Upper lobe of right lung (tissue), 1 donor: ENCODE measurements at places on chromosomes 4 and X.

- no peak for DNase-seq
Observed at GRCh38 chr4:25182937-25183336, 22.7 kb upstream of the SEPSECS start.

- no peak for DNase-seq
Observed at GRCh38 chr4:152044331-152045036, 283.7 kb upstream of the GATB start.

- DNase-seq = no peak
Observed at GRCh38 chrX:39580043-39580442, 517.7 kb downstream of the BCOR start.

GRCh38 chrX:130878350-130879341 is 24.4 kb downstream of the ENOX2 start:
- DNase-seq = no peak

DNA sequence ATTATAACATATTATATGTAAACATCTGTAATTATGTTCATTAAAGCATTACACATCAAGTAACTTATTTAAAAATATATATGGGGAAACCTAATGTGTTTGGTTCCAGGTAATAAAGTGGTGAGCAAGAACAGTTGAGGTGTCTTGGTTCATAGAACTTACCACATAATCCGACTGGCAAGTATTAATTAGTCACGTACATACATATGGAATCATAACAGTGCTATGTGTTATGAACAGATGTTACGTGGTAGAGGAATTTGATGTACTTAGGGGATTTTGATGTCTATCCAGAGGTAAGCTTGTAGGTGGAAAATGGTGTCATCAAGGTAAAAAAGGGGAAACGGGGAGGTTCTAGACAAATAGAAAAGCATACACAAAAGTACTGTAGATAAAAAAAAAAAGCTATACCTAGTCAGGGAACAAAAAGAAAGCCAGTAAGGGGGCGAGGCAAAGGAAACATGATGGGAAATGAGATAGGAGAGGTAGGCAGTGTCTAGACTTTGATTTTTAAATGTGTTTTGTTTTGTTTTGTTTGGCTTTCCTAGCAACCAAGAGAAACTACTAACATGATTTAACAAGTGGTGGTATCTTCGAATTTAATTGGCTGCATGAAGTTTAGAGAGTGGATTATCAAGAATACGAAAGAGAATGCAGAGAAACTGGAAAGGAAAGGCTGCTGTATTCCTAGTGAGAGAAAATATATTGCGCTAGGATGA is 12.6 kb downstream of the DMD start:
- DNase-seq = no peak

DNA sequence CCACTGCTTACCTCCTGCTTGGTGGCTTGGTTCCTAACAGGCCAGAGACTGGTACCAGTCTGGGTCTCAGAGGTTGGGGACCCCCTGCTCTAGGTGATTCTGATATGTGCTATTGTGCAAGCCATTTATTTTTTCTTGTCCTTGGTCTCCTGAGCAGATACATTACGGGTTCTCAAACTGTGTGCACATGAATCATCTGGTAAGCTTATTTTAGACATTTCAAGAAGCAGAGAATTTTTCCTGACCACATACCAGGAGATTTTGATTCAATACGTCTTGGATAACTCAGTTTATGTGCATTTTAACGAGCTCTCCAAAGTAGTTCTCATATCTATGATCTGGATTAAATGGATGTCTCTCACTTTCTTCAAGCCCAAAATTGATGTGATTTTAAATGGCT is 77.2 kb downstream of the FHIP1A start:
- no peak for DNase-seq

- peak; percentile 92 for DNase-seq
Observed at GRCh38 chr4:140756319-140757231, at the start of gene TBC1D9. TBC1D9 (minus strand) TSS chr4:140756385; CDS start chr4:140756045, 340 bp downstream.

- no peak for DNase-seq
Observed at GRCh38 chr4:113276464-113277170, 227.2 kb downstream of the ANK2 start.

DNA sequence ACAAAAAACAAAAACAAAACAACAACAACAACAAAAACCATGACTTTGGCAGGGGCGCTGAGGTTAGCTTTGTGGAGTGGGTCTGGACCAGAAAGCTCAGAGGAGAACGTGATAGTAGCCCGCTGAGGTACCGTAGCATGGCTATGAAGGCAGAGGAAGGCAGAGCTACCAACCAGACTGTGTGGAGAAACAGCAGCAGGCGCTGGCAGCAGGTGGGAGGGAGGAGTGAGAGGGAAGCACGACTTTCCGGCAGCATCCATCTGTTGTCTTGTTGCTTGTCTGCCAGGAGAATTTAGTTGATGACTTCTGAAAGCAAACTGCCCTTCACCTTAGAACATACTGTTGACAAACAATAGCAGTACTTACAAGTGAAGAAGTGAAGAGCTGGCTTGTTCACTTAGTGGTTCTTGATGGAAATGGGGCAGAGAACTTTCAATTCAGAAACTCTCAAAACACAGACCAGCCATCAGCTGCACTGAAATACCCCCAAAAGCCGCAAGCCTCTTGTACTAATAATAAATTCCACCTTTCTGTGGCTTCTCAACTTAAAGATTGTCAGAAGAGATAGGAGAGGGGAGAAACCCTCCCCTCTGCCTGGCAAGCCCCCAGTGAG is 447.2 kb downstream of the SLITRK2 start:
- DNase-seq = no peak

DNA sequence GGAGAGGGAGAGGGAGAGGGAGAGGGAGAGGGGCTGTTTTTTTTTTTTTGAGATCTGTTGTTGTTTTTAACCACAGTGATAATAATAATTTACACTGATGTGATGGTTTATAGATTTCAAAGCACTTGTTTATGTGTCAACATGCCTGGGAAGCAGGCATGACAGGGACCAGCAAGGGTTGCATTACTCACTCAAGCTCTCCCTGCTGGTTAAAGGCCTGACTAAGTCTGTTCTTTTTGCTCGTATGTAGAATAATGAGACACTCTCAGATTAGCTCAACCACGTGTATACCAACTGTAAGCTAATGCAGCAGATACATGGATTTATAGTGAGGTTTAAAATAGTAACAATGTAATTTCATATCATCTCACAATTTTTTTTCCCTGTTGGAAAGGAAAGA is 134.6 kb upstream of the BOD1L1 start:
- no peak for DNase-seq

GRCh38 chr4:85210353-85210752 is 243.9 kb upstream of the WDFY3 start:
- no peak for DNase-seq

GRCh38 chr4:8765631-8766590 is 105.7 kb downstream of the HMX1 start:
- DNase-seq = peak; percentile 58

DNA sequence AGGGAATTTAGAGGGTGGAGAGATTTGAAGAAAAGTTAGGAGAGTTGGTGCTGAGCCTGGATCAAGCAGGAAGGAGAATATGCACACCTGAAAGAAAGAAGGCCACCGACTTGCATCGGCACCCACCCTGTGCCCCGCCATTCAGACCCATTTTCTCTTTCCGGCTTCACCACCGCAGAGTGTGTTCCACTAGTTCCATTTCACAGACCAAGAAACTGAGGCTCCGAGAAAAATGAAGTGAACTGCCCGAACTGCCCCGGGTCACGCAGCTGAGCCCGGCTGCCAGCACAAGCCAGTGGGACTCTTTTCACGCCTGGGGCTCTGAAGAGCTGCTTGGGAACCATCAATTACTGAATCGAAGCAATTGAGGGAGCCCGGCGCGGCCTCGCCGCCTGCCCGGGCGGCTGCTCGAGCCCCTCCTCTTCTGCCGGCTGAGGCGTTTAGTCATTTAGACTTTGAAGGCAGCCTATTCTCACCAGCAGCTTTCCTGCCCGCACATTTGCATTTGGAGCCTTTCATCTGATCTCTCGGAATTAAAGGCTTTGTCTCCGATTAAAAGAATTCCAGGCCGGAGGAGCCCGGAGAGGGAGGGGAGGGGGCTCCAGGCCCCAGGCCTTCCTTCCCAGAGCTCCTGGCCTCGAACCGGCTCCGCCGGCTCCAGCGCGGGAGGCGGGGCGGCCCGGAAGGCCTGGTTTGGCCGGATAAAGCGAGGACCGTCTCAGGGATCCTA is 140.2 kb upstream of the PJA1 start:
- DNase-seq = no peak

DNA sequence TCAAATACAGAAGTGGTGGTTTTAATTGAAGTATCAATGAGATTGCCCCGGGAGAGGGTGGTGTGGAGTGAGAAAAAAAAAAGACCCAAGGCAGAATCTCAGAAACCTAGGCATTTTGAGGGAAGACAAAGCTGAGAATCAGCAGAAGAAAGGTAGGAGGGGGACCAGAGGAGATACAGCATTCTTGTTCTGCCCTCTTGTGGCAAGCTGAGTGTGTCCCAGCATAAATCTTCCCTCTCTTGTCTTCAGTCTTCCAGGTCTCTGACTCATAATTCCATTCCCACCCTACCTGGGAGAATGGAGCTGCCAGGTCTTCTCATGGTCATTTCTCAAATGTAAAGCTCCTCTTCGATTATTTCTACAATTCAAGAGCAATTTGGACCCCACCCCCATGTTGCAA is 32.7 kb upstream of the MAGED1 start:
- DNase-seq = no peak

DNA sequence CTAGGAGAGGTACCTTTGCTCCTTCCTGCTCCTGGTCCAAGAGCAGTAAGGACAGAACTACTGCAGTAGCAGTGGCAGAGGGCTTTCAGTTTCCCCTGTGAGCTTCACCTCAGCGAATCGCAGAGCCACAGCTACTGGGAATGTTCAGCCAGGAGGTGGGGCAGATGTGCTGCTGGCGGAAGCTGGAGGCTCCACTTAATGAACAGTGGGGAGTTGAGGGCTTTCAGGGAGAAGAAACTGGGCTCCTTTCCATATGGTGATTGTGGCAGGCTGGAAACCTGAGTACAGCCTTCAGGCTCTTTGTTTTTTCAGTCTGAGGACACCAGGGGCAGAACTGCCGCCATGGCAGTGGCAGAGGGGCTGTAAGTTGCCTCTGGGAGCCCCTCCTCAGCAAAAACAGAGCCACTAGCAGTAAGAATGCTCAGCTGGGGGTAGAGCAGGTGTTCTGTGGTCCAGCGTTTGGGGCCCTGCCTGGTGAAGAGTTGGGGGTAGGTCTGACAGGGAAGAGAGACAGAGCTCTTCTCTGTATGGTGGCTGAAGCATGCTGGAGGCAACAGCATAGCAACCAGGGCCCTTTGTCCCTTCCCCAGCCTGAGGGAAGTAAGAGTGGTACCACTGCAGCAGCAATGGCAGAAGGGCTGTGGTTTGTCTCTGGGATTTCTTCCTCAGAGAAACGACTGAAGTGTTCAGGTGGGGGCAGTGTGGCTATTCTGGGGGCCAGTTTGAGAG is 106.0 kb upstream of the GRXCR1 start:
- DNase-seq = peak; percentile 79

DNA sequence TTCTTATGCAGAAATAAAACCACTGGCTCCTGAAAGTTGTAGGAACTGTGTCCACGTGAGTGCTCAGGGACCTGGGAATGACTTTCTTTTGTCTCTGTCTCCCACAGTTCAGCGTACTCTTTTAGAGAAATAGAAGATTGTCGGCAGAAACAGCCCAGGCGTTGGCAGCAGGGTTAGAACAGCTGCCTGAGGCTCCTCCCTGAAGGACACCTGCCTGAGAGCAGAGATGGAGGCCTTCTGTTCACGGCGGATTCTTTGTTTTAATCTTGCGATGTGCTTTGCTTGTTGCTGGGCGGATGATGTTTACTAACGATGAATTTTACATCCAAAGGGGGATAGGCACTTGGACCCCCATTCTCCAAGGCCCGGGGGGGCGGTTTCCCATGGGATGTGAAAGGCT is 11.2 kb upstream of the XG start:
- DNase-seq = no peak

- no peak for DNase-seq
Observed at GRCh38 chr4:133776961-133777360, 424.6 kb downstream of the PABPC4L start.

DNA sequence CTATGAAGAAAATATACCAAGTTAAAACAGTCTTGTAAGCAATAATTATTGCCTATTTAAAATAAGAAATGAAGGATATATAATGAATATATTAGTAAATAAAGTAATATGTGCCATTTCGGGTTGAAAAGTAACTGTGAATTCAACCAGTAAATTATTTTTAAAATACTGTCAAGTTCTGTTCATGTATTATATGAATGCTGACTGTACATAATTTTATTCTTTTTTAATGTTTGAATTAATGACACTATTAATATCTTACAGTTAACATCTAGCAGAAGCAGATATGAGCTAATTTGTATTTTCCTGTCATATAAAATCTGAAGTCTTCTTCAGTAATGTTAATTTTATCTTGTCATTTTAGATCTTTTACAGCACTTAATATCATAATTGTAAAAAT is 632.9 kb downstream of the CCSER1 start:
- DNase-seq = no peak

- no peak for DNase-seq
Observed at GRCh38 chr4:41420541-41420940, 117.4 kb upstream of the LIMCH1 start.

DNA sequence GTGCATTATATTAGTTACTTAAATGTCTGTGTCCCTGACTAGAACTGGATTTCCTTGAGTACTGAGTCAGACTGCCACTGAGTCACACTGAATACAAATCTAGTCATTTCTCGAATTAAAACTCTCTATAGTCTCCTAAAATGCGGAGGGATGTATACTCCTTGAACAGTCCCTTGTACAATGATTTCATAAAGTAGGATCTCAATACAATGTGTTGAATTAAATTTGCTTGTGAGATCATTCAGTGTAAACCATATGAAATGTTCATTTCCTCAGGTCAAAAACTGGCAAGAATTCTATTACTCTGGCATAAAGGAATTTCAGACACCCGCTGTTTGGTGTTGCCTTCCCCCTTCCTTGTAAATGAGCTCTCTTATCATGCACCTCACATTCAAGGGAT is 17.5 kb upstream of the FAM241A start:
- DNase-seq = no peak

DNA sequence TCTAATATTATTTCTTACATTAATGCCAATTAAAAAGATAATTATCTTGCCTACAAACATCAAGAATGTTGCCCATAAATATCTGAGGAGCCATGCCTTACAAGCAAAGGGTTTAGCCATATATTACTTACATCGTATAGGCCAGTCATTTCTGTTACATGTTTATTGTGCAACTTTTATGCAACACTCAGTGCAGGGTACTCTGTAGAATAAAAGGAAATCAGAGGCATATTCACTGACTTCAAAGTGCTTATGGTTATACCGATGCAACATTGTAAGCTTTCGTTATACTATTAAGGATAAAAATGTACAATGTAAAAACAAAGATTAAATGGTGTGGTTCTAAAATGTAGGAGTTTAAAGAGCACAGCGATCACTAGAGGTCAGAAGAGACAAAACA is 315.9 kb downstream of the PCDH10 start:
- DNase-seq = no peak

DNA sequence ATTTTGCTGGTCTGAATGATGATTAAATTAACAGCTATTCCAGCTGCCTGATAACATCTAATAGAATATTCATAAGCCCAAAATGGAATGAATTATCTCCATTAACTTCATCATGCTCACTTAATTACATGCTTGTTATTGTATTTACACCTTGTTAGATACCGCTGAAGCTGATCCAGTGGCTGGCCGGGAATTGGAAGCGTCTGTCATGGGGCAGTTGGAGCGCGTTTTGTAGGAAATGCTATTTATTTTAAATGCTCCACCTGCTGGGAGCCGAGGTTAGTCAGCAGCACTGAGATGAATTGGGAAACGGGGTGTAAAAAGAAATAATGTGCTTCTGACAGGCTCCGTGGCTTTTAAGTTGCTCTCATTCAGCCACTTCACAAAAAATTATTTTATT is 25.2 kb downstream of the ARX start:
- no peak for DNase-seq
